ENCODE measurements at places on chromosomes 2 and 18.

DNA sequence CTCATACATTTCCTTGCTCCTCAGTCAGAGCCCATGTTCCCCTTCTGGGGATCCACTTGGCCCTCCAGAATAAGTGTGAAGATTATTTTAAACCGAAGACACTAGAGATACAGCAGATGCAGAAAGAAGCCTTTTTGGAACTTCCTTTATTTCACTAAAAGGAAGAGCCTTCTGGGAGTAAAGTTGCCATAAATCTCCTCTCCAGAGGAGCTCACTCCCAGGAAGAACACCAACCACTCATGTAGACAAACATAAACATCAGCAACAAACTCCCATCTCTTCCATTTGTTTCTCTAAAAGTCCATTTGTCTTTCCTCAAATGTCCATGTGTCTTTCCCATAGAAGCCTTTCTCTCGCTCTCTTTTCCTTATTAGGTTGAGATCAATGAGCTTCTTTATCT lies 62.4 kb upstream of the MSH6 start:
- no peak for DNase-seq

DNA sequence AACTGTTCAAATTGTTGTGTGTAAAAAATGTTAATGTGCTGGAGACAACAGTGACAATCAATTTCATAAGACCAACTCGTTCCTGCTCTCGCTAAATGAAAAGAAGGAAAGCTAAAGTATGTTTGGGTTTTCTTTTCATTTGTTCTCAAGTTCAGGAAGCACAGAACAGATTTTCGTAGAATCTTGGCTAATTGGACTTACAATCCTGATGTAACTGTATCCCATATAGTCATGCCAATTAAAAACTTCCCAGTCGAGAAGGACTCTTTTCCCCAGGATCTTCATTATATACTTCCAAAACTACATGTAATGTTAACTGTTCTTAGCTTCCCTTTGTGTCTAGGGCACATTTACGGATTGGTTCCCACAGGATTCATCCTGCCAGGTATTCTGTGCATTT lies 135.4 kb upstream of the ITGB6 start:
- DNase-seq = no peak

DNA sequence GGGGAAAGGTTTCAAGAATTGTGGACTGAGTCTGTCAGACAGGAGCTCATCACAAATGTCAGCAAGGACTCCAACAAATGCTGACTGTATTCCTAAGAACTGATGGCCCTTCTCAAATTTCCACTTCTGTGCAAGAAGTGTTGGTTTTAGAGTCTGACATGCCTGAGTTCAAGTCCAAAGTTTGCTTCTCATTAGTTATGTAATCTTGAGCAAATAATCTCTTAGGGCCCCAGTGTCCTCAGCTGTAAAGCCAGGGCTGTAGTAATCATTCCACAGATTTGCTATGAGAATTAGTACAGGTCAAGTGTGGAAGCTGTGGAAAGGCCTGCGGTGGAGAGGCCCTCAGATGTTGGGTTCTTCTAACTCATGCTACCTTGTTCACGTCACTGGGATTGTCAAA lies 23.9 kb downstream of the MEP1B start:
- DNase-seq = no peak

DNA sequence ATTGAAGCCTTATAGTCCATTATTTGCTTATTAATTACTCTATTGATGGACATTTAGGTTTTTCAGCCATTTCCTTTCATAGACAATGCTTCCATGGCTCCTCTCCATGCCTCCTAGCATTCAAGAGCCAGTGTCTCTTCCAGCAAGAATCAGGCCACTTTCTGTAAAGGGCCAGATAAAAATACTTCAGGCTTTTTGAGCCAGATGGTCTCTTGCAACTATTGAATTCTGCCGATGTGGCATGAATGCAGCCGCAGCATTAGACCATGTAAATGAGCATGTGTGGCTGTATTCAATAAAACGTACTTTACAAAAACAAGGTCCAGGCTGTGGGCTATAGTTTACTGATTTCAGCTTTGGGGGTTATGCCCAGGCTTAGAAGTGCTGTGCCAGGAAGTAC lies 38.5 kb downstream of the TRAF3IP1 start:
- DNase-seq = no peak

GRCh38 chr2:237886685-237887481 lies 27.5 kb downstream of the RAMP1 start:
- no peak for DNase-seq

GRCh38 chr2:1446301-1446700 lies 33.0 kb downstream of the TPO start:
- no peak for DNase-seq

DNA sequence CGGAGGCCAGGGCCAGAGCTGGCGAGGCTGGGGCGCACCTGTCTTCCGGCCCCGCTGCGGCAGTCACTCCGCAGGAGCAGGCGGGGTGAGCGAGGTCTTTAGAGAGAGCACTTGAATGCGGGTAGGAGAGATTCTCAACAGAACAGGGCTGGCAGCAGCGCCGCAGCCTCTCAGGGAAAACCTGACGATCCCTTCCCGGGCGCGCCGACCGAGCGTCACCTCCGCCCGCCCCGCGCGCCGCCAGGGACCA lies 526 bp downstream of the PRKRA start:
- no peak for DNase-seq

GRCh38 chr2:19690429-19690828 lies 211.4 kb downstream of the TTC32 start:
- no peak for DNase-seq

GRCh38 chr2:202377207-202377761 lies 1.2 kb downstream of the BMPR2 start:
- DNase-seq = no peak

GRCh38 chr18:63440219-63440618 lies 17.9 kb upstream of the VPS4B start:
- DNase-seq = no peak

DNA sequence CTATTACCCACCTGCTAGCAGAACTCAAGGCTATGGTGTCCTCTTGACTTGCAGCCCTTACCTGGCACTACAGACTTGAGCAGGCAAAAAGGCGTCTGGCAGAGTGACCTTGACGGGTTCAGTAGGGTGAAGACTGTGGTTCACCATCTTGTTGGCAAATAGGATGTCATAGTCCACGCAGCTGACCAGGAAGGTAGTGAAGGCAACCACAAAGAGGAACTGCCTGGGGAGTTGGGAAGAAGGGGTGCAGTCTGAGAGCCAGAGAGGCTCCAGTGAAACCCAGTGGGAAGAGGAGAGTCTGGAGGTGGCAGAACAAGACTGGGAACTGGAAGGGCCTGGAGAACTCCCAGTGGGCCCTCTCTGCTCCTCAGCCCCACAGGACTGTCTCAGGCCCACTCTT lies 4.1 kb downstream of the ATG9A start:
- no peak for DNase-seq

- no peak for DNase-seq
Observed at GRCh38 chr2:56693501-56693900, 509.7 kb downstream of the CCDC85A start.
